ENCODE measurements at places on chromosomes 4 and X. TPM values are rescaled to one million over a fixed set of nuclear protein-coding genes. Genes with fewer than 3 reads are reported as not detected.

DNA sequence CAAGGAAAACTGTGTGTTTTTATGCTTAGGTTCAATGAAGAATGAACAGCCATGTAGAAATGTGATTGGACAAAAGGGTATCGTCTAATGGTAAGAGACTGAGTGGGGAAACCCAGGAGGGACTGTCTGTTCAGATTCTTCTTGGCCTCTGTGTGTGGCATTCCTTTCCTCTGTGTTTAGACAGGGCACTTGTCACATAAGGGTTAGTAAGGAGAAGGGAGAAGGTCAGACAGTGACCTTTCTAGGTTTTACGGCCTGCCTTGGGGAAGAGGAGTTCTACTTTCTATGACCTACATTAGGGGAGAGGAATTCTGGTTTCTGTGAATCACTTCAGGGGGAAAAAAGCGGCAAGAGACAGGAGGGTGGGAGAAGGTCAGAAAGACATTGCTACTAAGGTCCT is 119.5 kb downstream of the GC start:
- DNase-seq: no peak

DNA sequence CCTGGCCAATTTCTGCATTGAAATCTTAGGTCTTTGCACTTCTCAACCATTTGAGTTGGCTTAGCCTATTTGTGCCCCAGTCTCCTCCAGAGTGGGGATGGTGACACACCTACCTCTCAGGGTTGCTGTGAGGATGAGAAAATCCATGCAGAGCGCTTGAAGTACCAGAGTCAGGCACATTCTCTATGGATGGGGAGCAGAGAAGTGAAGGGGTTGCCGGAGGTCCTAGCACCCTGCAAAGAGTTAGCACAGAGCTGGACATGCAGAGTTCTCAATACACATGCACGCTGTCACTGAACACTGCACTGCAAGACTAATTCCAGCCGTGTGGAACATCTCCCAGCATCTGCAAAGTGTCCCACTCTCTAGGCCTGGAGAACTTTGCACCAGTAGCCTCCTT is 2.6 kb upstream of the STK32B start:
- no peak for DNase-seq

DNA sequence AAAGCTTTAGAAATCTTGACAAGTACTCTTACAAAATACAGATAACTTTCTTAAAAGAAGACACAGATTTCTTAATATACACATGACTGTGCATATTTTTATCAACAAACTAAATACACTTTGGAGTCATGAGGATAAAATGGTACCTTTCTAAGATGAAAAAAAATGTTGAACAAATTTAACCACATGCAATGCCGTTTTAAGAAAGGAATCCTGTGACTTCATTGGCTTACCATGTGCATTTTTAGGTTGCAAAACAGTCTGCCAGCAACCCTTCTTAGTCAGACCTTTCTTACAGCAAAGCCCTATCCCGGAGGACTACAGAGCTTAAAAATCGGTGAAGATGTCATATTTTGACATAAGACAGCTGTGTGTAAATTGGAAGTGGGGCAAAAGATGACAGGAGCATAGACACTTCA is 51.7 kb downstream of the GASK1B start:
- no peak for DNase-seq

GRCh38 chrX:45768666-45769236 is 568.1 kb upstream of the DIPK2B start:
- no peak for DNase-seq

- no peak for DNase-seq
Observed at GRCh38 chr4:77496457-77496856, 109.2 kb upstream of the CXCL13 start.

DNA sequence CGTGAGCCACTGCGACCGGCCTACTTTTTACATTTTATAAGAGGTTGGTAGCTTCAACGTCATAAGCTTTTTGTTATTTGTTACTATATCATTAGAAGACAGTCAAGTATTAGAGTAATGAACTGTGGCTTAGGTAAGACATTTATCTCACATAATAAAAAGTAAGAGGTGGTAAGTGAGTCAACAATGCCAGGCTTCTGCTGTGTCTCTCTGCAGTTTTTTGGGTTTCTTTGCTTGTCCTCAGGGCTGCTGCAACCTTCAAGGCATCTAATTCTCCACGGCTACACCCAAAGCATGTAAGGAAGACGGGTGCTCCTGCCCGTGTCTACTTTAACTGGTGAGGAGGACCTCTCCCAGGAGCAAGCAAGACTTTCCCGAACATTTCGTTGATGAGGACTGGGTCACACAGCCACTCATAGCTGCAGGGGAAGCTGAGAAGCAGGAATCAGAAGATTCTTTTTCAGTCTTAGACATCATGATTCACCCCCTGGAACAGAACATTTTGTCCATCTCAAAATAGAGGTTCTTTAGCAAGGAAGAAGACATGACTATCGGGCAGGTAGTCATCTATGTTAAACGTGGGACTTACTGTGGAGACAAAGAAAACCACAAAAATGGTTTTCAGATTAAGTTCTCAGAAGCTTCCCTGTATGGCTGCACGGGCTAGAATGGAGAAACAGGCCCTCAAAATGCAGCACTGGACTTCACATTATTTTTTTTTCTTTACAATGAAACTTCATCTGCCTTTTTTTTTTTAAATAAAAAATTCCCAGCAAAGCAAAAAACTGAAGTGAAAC is 13.0 kb upstream of the RHOH start:
- no peak for DNase-seq

GRCh38 chr4:70829492-70829891 is 10.2 kb downstream of the GRSF1 start:
- DNase-seq: no peak

GRCh38 chr4:16203083-16203482 is 23.2 kb downstream of the TAPT1 start:
- no peak for DNase-seq

- DNase-seq: no peak
Observed at GRCh38 chr4:29073571-29073970, 1646.6 kb upstream of the PCDH7 start.

GRCh38 chr4:140695483-140695882 is 60.7 kb downstream of the TBC1D9 start:
- DNase-seq: no peak

DNA sequence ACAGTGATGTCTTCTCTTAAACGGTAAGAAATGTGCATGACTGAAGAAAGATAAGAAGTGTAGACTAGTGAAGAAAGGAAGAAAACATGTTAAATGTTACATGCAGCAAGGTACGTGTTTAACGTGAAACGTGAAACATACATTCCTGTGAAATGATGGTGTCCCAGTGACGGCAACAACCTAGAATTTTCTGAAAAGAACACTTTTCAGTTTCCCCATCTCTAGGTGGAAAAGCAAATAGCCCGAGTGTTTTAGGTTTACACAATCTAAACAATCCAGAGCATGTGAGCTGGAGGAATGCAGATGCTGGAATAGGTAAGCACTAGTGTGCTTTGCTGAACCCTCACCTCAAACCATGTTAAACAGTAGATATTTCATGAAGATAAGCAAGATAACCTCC is 60.7 kb downstream of the CLNK start:
- no peak for DNase-seq

The CXCL3 gene
- total RNA-seq: 1.3 TPM

The C4orf51 gene
- not detected for total RNA-seq
